HS-27A (cell line): ENCODE measurements at places on chromosomes 7 and 10.

DNA sequence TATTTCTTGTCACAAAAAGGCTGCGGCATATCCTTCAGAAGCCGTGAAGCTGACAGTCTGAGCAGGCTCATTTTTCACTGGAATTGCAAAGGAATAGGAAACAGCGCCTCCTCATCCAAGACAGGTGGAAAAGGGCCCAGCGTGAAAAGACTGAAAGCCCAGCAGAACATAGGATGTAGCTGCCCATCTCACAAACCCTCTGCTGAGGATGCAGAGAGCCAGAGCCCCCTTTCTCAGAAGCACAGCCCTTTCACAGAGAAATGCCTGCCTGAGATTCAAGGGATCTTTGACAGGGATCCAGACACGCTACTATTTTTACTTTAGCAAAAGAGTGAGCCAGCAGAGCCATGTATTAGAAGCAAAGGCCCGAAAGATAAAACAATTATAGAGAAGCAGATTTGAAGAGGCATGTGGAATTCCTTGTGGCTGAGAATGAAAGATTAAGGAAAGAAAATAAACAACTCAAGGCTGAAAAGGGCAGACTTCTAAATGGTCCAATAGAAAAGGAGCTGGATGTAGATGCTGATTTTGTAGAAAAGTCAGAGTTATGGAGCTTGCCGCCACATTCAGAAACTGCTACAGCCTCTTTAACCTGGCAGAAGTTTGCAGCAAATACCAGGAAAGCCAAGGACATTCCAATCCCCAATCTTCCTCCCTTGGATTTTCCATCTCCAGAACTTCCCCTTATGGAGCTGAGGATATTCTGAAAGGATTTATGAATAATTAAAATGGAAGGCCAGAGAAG lies 36.9 kb downstream of the GDI2 start:
- no peak for DNase-seq

GRCh38 chr7:76269895-76270294 lies 32.6 kb upstream of the HSPB1 start:
- DNase-seq, result no peak

DNA sequence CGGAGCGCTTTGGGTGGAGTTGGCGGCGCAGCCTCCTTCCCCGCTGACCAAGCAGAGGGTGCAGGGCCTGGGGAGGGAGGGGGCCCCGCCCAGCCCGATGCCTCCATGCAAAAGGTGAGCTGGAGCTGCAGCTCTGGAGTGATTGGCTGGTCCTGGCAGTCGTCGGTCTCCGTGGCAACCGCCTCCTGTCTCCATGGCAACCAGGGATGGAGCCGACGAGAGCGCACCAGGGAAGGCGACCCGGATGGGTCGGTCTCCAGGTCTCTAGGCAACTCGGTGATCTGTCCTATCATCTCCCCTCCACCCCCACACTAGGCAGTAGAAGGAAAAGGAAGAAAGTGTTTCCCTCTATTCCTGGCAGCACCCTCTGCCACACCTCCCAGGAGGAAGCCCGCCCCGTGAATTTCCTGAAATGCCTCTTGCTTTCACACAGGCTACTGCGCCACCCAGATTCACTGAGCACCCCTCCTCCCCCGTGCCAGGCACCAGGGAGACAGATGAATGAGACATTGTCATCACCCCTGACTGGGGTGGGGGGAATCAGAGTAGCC lies 647 bp upstream of the NACAD start:
- no peak for DNase-seq

DNA sequence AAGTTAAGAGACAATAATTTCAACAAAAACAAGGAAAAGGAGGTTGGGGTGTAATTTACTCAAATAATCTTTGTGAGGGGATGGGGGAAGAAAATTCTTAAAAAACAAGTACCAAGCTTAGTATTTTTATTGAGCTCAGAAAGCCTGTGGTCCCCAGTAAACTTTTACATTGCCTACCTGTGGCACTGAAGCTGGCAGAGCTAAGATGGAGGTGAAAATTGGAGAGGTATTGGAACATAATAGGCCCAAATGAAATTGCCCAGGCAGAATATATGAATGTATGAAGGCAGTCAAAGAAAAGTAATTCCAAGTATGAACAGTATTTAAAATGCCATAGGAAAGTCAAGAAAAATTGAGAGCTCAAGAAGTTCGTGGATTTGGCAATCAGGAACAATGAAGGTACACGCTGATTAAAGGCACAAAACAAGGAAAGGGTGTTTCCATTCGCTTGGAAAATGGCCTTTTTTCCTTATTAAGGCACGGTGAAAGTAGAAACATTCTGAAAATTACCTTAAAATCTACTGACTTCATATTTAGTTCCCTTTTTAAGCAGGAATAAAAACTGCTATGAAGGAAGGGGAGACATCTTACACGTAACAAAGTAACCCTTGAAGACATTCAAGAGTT lies 3.4 kb upstream of the KMT2E start:
- no peak for DNase-seq

GRCh38 chr10:7444551-7445121 lies 33.8 kb upstream of the SFMBT2 start:
- DNase-seq, result no peak

DNA sequence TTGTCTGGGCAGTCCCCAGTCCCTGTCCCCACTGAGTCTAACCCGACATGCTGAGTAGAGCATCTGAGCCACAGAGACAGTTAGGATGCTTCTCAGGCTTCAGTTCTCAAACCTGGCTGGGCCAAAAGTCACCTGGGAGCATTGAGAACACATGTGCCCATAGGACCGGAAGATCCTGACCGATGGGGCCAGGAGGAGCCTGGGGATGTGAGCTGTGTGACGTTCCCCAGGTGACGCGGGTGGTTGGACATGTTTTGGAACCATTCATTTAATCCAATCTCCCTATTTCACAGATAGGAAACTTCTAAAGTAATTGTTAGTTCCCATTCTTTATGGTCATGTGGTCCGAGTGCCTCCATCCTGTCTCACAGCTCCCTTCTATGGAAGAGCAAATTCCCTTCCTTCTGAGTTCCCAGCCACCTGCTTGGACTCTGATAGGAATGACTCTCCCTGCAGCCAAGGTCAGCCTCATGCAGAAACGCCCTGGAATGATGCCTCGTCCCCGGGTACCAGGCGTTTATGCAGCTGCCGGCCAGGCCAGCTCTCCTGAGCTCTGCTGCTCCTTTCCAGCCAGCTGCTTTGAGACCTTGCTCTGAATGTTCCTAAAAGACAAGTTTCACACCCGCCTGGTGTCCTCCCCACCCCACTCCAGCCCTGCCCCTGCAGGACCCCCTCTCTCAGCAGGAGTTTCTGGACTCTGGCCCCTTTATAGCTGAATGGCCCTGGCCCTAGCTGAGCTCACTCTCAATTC lies 166.5 kb upstream of the RHEB start:
- no peak for DNase-seq

DNA sequence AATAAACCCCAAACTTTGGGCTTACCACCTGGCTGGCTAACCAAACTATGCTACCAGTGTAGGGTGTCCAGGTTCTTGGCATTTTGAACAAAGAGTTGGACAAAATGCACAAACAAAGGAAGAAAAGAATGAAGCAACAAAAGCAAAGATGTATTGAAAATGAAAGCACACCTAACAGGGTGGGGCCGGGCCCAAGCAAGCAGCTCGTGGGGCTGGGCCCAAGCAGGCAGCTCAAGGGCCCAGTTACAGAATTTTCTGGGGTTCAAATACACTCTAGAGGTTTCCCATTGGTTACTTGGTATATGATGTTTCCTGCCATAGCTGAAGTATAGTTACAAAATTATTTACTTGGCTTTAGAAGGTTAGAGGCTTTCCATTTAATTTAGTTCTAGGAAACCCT lies 15.7 kb downstream of the ACADSB start:
- DNase-seq, result no peak

DNA sequence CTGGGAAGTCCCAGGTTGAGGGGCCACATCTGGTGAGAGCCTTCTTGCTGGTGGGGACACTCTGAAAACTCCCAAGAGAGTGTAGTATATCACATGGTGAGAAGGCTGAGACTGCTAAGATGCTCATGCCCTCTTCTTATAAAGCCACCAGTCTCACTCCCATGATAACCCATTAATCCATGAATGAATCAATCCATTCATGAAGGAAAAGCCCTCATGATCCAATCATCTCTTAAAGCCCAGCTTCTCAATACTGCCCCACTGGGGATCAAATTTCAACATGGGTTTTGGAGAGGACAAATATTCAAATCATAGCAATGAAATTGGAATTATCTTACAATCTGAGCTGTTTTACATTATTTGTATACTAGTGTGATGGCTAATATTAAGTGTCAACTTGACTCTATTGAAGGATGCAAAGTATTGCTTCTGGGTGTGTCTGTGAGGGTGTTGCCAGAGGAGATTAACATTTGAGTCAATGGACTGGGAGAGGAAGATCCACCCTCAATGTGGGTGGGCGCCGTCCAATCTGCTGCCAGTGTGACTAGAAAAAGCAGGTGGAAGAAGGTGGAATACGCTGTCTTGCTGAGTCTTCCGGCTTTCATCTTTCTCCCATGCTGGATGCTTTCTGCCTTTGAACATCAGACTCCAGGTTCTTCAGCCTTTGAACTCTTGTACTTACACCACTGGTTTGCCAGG lies 14.3 kb upstream of the UBE2D1 start:
- no peak for DNase-seq

- DNase-seq, result no peak
Observed at GRCh38 chr7:29177963-29178600, 16.5 kb upstream of the CHN2 start.

GRCh38 chr10:13592306-13592705 lies 5.5 kb downstream of the PRPF18 start:
- DNase-seq, result no peak

DNA sequence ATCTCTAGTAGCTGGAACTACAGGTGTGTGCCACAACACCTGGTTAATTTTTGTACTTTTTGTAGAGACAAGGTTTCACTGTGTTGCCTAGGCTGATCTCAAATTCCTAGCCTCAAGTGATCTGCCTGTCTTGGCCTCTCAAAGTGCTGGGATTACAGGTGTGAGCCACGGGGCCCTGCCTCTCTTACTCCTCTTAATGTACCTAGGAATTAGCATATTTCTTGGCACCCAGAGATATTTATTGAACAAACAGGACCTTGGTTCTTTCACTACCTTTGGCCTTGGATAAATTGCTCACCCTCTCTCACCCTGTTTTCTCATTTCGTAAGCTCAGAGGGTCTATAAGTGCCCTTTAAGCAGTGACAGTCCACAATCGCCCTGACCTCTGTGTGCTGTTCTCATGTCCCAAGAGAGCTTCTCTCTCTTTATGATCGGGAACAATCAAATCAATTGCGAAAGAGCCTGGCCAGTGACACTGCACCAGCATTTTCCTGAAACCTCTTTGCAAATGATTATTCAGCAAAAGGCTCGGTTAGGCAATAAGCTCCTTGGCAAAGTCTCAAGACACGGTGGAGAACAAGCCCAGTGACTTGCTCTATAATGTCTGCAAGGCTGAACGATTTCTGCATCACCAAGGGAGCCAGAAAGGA lies 117.7 kb downstream of the APBB1IP start:
- no peak for DNase-seq

DNA sequence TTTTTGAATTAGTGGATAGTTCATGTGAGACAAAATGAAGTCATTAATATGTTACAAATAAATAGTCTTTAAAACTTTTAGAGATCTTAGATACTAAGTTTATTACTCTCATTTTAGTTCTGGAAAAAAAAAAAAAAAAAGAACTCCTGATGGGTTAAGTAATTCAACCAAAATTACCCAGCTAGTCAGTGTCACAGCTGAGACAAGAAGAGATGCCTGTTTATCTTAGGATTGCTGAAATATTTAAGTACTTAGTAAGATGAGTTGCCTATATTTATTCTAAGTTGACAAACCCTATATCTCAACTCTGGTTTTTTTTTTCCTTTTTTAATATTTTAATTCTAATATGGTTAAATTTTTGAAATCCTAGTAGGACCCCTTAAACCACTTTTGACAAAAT lies 781.0 kb upstream of the LRRN3 start:
- DNase-seq, result no peak

DNA sequence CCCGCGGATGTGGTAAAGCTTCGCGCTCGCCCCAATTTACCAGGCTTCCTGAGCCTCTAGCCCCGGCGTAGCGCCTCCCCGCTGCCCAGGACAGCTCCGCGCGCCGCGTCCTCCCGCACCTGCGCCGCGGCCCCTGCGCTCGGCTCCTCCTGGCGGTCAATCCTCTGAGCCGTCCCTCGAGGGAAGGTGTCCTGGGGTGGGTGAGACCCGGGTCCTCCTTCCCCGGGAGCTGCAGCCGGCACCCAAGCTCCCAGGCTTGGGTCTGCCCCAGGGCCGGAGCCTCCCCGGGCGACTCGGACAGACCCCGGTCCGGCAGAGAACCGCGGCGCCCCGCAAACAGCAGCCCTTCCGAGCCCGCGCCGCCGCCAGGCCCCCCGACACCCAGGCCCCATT lies 512 bp downstream of the OSBPL3 start:
- DNase-seq, result no peak

- no peak for DNase-seq
Observed at GRCh38 chr10:110208614-110209453, 1.4 kb downstream of the MXI1 start.

- peak; percentile 53 for DNase-seq
Observed at GRCh38 chr7:117283371-117283770, 39.5 kb downstream of the WNT2 start.

DNA sequence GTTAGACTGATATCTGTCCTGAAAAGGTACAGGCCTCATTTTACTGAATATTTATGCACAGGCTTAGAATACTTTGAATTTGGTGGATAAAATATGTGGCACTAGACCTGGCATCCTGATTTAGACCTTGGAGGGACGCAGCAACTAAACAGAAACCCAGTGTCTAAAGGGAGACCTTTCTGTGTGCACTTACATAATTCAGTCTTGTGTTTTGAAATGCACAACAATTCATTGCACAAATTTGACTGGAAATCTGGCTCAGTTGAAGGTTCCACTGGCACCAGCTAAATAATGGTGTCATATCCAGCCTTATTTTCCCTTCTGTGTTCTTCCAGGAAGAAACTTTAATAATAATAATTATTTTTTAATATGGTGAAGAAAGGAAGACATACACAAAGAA lies 142.1 kb downstream of the SND1 start:
- DNase-seq, result no peak

GRCh38 chr10:108014145-108014901 lies 849.8 kb upstream of the SORCS1 start:
- no peak for DNase-seq

DNA sequence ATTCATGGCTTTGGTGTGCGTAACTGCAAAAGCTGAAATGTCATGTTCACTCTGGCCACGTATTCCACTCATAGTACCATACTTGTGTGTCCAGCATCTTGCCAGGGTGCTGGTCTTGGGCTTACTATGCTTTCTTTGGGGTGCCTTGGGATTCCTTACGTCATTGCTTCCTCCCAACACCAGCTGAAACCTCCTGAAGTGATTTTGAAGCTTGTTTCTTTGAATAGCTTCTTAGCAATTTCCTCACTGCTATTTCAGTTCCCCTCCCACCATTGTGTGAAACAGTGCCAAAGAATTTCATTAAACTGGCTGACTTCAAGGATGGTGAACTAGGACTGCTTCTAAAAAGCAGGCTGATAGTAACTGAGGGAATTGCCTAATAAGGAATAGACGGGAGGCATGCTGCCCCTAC lies 36.9 kb downstream of the ENTPD1 start:
- DNase-seq, result no peak

GRCh38 chr7:69567800-69568199 lies 30.5 kb upstream of the AUTS2 start:
- no peak for DNase-seq
